H7 (cell line): ENCODE measurements at places on chromosomes 13 and 19. TPM values are rescaled to one million over a fixed set of nuclear protein-coding genes. Genes with fewer than 3 reads are reported as not detected.

- no peak for DNase-seq
These were observed 2.7 kb upstream of the SOX1 start for GRCh38 chr13:112064222-112064621.

Gene SSC5D
- total RNA-seq, result 0.48 and 0.87 TPM in 2 replicates

DNA sequence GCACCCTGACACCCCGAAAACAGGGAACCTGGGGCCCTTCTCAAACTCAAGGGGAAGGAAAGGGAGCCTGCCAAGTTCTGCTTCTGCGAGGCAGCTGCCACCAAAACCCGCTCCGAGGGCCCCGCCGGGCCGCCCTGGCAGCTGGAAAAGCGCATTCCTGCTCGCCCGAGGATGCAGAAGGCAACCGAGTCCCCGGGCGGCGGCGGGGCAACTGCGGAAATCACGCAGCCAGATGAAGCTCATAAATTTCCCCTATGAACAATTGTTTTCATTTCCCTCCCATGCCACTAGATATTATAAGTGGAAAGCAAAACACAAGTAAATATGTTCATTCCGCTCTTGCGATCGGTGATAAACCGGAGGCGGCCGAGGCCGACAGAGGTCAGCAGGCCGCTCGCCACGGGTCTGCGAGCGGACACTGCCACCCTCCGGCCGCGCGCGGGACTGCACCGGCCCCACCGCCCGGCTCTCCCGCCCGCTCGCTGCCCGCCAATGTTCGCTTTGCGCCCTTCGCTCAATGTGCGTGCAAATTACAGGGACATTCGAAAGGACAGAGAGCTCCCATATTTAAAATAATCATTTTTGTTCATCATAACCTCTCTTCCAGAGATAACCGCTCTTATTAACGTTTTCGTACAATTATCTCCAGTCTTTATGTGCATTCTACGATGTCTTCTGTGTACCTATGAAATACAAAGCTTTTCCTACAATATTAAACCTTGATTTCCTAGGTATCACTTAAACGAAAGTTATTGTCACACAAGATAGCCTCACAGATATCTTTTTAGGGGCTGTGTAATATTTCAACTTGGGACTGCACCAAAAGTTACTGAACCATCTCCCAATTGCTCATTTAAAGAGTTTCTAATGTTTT is 120.8 kb upstream of the ZNF507 start:
- DNase-seq, result peak; percentile 94

Gene ZNF578
- 16.8 and 22.7 TPM in 2 replicates for total RNA-seq

DNA sequence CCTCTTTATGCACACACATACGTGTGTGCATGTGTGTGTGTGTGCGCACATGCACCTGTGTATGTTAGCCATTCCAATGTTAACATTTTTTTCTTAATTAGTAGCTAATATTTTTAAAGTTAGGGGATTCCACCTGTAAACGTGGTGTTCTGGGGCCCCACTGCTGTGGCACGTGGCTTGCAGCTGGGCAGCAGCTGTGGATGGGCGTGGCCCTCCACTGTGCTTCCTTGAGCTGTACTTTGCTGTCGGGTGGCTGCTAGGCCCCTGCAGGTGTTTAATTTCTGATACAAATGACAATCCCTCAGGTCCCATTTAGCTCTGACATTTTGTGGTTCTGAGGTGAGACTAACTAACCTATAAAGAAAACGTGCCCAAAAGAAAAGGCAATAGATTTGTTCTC is 58.9 kb upstream of the GJB6 start:
- no peak for DNase-seq

Gene MAST1
- 5.5 and 7.0 TPM in 2 replicates for total RNA-seq

Gene BRCA2
- 12.9 and 13.8 TPM in 2 replicates for total RNA-seq

Gene ZNF546
- total RNA-seq, result 1.2 and 2.8 TPM in 2 replicates

Gene GAS6
- 9.1 and 15.1 TPM in 2 replicates for total RNA-seq

DNA sequence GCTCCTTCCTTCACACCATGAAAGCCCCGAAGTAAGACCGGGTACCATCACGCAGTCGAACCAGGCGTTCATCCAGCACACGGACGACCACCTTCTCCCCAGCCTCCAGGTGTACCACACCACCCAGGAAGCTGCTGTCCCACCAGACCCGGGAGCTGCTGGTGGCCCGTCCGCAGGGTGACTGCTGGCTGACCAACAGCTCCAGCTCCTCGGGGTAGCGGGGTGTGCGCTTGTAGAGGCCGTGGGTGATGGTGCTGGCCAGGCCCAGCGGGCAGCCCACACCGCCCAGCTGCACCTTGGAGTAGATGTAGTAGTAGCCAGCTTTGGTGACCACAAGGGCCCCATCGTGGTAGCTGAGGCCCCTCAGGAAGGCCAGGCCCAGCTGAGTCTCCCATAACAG is 5.0 kb downstream of the TNFSF14 start:
- DNase-seq, result no peak

Gene UQCRFS1
- 68.2 and 73.2 TPM in 2 replicates for total RNA-seq

- no peak for DNase-seq
These were observed 258.4 kb upstream of the SLC10A2 start for GRCh38 chr13:103324641-103325040.

DNA sequence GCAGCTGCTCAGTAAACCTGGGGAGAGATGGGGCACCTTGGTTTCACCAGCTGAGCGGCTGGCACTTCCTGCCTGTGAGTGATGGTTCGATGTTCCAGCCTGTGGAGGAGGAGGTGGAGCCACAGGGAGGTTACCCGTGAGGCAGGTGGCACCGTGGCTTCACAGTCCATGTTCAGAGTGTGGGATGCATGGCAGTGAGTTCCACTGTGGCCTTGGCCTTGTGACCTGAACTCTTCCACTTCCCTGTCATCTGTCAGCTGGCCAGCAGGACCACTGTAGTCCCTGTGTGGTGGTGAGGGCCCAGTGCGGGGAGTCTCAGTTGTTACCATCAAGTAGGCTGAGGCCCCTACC is 16.9 kb downstream of the SMARCA4 start:
- no peak for DNase-seq

DNA sequence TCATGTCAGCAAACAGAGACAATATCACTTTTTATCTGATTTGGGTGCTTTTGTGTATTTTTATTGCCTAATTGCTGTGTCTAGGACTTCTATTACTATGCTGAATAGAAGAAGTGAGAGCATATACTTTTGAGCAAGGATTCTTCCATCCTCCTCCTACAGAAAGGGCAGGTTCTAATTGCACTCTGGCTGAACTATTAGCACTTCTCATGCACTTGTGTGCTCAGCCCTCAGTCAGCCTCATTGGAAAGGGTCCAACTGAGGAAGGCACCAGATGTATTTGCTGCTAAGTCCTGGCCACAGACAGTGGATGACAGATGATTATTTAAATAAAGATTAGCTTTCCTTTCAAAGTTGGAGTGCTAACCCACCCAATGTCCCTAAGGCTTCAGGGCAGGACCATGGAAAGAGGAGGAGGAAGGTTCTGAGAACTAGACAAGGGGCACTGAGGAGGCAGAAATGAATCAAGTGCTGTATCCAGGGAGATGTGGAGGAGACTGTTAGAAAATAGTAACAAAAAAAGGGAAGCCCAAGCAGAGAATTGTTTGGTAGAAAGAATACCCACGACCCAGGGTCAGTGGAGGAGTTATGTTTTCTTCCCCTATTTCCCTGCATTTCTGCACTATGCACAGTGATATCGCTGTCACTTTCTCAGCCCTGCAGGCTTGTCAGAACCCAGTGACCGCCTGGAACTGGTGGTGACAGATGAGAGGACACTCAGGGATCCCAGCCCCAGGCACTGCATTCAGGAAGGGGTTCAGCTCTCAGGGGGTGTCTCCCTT is 8.0 kb downstream of the LILRB4 start:
- no peak for DNase-seq

DNA sequence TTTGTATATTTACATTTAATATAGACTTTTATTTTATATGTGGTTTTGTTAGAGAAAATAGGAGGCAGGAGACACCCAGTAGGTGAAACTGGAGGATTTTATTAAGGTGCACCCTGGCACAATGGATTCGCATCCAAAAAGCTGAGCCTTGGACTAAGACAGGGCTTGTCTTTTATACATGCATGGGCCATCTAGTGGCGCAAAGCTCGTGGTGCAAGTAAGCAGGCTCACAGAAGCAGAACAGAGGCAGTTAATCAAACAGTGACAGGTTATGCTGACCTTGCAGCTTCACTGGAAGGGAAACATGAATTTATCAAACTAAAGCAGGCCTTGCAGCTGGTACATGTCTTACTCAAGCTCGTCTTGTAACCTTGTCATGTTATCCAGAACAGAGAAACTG is 58.8 kb upstream of the ZNF681 start:
- peak; percentile 46 for DNase-seq

Gene SPACA4
- not detected in 2 replicates for total RNA-seq

- peak; percentile 51 for DNase-seq
These were observed 19.6 kb downstream of the AP2A1 start for GRCh38 chr19:49786376-49786820.
